ENCODE measurements at places on chromosomes 16 and 17.

- no peak for DNase-seq
Observed at GRCh38 chr16:75122609-75123008, 6.0 kb upstream of the LDHD start.

GRCh38 chr17:10616502-10617119, 40.5 kb downstream of the MYH3 start:
- peak; percentile 31 for DNase-seq

GRCh38 chr16:56547120-56547948, 17.5 kb upstream of the MT4 start:
- DNase-seq = no peak

DNA sequence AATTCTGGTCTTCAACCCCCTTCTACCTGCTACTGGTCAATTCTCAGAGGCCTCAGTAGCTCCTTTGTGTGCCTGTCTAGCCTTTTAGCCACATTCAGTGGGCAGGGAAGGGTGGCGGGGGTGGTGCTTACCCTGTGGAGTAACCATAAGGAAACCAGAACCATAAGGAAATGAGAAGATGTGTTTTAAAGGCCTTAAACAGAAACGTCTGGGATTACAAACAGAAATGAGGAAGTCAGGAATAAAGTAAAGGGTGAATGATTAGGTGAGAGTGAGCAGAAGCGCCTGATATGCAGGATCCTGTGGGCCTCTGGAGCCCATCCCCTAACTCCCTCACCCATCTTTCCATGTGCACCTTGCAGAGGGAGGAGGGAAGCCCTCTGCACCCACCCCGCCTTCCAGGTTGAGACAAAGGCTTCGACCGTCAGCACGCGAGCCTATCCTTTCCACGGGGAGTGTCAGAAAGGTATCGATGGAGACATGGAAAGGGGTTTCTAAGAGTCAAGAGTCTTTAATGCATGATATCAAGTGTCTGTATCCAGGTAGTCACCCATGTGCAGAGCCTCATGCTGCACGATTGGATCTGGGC, 20.4 kb downstream of the KIAA0513 start:
- no peak for DNase-seq

DNA sequence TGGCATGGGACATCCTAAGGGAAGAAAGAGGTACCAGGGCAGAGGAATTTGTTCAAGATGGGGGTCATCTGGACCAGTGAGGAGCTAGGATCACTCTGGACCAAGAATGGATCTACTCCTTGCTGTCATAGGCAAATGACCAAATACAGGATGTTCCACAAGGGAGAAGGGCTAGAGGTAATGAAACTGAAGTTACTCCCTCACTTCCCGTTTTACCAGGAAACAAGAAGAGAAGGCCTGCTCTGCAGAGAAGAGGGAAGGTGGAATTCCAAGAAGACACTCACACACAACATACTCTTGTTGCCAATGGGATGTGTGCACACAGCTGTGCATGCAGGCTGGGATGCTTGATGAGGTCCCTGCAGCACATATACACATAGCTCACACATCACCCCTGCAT, 38.6 kb downstream of the NEUROD2 start:
- DNase-seq = no peak

DNA sequence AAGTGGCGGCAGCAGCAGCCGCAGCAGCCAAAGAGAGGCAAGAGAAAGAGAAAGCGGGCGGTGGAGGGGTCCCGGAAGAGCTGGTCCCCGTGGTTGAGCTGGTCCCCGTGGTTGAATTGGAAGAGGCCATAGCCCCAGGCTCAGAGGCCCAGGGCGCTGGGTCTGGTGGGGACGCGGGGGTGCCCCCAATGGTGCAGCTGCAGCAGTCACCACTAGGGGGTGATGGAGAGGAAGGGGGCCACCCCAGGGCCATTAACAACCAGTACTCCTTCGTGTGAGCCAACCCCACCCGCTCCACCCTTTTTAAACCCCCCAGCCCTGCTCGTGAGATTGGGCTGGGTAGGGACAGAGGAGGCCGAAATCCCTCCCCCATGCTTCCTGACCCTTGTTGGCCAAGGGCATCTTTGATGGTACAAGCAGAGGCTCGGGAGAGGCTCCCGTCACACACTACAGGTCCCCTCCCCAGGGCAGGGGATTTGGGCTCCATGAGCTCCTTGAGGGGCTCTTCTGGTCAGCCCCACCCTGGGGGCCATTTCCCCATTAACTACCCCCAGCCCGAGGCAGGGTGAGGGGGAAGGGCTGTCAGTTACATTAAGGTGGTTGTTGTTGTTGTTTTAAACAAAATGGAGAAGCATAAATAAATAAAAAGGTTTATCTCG, 4.6 kb upstream of the ATP2A1 start:
- DNase-seq = no peak

GRCh38 chr16:66538910-66539309, 11.0 kb downstream of the TK2 start:
- no peak for DNase-seq

GRCh38 chr17:71593078-71593477, 527.7 kb upstream of the SOX9 start:
- DNase-seq = no peak

GRCh38 chr17:82876149-82876548, 36.3 kb upstream of the ZNF750 start:
- DNase-seq = no peak

GRCh38 chr16:89322321-89323119, 105.0 kb downstream of the ZNF778 start:
- no peak for DNase-seq

GRCh38 chr17:43471585-43472160, 12.1 kb upstream of the DHX8 start:
- DNase-seq = no peak

DNA sequence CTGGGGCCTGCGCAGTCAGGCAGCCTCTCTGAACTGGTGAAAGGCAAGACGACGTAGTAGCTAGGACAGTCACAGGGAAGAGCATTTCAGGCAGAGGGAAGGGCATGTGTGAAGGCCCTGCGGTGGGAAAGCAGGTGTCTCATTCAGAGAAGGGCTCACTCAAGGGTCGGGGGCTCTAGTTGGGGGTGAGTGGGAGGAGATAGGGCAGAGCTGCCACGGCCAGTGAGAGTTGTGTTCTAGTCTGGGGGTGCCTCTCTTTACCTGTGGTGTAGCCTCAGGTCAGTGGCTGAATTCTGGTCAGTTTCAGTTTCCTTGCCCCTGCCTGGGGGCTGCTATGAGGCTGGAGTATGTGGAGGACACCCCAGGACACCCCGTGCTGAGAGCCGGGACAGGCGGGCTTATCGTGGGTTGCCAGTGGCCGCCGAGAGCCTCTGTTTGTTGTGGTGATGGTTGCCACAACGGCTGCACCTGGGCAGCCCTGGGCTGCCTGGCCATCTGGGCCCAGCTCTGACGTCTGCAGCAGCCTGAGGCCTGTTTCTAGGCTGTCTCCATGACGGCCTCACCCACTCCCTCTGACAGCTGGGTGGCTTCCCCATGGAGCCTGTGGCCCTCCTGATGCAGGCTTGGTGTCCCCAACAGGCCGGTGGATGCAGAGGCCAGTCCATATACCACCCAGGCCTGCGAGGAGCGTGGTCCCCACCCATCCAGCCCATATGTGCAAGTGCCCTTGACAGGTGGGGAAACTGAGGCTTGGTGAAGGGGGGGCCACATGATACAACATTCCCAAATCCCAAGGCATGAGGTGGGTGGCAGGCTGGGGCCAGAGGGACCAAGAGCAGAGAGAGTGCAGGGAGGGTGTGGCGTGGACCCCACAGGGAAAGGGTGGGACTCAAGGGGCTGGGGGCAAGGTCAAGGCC, 10.8 kb downstream of the MAP2K3 start:
- DNase-seq = no peak

DNA sequence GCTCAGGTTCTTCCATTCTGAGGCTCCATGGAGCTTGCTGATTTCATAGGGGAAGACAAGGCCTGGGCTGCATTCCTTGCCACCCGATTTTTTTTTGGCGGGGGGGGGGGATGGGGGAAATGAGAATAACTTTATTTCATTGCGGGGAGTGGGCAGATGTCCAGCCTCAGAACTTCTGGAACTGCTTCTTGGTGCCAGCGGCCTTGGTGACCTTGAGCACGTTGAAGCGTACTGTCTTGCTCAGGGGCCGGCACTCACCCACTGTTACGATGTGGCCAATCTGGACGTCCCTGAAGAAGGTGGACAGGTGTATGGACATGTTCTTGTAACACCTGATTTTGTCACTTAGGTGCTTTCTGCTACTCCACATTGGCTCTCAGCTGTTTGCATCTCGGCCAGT, 8.3 kb upstream of the CENPT start:
- DNase-seq = no peak

GRCh38 chr17:65185062-65185461, 47.9 kb downstream of the RGS9 start:
- DNase-seq = no peak
